Stromal cell of bone marrow (primary cell): ENCODE measurements at places on chromosomes 7 and 10.

DNA sequence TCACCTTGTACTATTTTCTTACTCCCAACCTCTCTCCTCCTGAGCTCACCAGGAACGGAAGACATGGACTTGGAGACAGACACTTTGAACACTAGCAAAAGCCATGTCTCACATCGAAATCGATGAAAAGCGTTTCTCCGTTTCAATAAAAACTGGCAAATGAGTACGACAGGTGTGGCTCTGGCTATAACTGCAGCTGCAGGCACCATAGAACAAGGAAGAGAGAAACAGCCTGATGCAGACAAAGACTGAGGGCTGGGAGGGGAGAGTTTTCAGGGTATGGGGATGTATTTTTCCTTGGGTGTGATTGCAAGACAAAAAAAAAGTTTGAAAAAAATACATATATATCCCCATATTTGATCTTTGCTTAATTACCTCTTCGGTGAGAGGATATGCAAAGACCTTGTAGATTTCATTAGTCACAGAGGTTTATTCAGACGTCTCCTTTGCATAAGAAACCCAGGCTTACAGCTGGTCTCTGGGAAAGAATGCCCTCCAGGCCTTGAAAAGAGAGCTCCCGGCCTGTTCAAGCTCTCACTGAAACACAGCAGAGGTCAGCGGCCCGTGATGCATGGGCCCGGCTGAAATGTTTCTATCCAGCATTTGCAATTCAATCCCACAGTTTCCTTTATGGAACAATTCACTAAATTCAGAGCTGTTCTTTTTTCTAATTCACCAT lies 63.1 kb downstream of the TLL2 start:
- no peak for DNase-seq

DNA sequence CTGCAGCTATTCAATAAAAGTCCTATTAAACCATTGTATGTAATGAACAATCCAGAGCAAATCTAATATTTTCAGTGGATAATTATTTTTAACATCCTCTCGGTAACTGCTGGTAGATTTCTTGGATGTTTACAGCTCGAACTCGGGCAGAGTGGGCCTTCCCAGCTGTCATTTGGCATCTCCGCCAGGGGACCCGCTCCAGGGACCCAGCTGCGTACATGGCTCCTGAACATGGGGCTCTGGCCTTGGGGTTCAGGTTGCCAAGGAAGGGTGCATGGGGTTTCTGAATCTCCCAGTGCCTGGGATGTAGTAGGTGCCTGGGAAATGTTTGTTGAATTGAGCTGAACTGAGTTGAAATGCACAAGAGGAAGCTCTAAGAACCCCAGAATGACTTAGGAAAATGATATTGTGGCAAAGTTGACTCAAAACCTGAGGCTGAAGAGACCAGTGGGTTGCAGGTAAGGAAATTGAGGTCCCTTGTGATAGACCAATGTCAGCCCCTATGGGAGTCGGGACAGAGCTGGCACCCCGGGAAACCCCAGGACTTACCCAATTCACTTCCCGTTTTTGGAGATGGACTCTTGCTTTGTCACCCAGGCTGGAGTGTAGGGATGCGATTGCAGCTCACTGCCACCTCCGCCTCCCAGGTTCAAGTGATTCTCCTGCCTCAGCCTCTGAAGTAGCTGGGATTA lies 228.4 kb downstream of the CUX1 start:
- DNase-seq: no peak

GRCh38 chr7:135175931-135176330 lies 5.4 kb upstream of the CYREN start:
- DNase-seq: no peak

- no peak for DNase-seq
These were observed 2.5 kb downstream of the P4HA1 start for GRCh38 chr10:73093922-73094850.

GRCh38 chr7:114852293-114852692 lies 69.6 kb upstream of the MDFIC start:
- no peak for DNase-seq

GRCh38 chr10:19049567-19049966 lies 966 bp downstream of the MALRD1 start:
- no peak for DNase-seq

GRCh38 chr7:128236924-128237586 lies 4.0 kb upstream of the LEP start:
- DNase-seq: peak; percentile 93

DNA sequence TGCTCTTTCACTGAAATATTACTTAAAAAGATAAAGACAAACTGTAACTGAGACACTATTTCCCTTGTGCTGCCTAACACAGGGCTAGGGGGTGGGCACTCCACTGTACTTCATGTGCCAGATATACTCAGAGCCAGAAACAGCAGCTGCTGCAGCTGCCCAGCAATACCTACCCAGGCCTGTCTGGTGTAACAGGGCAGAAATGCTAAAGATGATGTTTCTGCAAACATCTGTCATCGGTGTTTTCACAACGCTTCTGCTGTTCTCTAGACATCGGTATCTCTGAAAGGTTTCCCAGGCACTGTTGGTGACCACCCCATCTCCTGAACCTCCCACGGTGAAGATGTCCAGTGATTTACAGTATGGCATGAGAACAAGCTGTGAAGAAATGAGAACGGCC lies 42.7 kb downstream of the LAMB1 start:
- DNase-seq: no peak

DNA sequence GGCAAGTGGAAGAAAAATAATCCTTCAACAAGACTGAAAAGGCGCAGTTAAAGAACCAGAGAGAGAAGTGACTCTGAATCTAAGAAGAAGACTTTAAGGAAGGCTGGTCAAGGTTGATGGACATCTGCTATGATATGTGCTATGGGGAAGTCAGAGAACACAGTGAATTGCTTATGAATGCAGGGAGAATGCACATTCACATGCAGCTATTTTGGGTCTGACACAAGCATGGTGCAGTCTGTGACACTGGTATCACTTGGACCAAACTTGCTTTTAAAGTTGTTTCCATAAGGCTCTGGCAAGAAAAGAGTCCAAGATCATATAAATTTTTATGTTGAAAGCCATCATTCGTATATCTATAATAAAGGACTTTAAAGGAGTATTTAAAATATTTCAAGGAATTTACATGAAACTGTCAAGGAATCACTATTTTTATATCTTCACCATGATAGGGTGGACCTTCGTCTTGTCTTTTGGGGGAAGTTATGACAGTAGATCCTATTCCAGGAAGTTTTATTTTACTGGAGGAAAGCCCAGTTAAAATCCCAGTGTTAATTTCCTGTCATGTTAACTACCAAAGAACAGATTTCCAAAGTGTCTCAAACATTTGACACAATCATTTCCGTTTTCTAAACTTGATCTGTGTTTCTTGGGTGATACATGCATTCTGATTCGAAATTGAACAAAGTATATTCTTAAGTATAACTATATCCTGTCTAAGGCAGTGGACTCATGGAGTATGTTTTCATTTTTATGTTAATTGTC lies 239.6 kb downstream of the SDK1 start:
- no peak for DNase-seq

GRCh38 chr10:122127943-122128342 lies 139.0 kb downstream of the TACC2 start:
- DNase-seq: no peak

DNA sequence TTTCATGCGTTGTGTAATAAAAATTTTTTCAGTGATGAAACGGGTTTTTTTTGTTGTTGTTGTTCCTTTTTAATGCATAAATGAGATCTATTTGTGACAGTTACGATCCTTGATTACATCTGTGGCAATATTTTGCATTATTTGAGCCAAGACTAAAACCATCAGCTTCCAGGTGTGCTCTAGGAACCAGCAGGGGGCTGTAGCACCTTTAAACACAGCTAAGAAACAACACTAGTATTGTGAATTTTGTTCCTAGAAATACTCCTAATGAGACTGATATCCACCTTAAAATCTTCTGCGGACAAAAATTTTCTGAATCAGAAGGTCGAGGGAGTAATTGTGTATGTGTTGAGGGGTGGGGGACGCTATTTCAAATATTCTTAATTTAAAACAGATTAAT lies 52.6 kb downstream of the FGFBP3 start:
- DNase-seq: no peak

- DNase-seq: no peak
These were observed 55.2 kb upstream of the GSDME start for GRCh38 chr7:24812305-24812945.

DNA sequence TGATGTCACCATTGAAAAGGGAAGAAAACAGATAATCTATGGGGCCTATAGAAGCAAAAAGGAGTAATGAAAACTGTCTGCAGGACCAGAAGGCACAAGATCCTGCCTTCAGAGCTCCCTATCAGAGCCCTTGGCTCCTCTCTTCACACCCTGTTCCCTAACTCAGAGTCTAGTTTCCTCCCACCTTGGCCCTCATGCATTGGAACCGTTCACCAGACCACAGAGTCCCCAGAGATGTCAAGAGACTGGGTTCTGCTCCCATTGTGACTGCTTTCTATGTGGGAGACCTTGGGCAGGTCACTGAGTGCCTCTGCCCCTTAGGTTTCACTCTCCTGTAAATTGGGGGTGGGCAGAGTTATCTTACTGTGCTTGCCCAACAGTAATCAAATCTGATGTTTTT lies 80.1 kb upstream of the RPA3 start:
- DNase-seq: no peak

DNA sequence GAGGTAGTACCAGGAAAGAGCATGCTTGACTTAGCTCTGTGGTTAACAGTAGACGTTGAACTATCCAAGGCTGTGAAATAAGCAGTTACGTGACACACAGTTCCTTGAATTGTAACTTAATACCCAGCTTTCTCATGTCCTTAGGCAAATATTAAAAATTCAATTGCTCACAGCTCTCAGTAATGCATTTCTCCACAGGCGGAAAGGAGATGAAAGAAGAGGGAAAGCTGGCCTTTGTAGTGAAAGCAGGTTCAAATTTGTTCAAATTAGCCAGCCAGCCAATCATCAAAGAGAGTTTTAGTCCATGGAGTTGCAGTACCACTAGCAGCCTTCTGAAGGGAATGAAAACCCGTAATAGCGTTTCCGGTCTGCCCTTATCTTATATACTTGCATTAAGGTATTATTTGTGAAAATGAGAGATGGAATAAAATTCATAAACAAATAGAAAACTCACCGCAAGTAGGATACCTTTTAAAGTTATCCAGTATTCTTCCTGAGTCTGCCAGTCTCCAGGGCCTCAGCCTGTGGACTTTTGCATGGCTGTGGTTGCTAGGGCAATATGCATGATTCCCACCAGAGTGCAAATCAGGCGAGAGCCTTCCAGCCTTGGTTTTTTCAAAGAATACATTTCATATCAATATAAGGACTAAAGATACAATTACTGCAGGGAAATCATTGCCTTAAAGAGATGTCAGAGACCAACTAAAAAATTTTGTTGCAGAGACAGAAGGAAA lies 795.5 kb downstream of the TNS3 start:
- peak; percentile 70 for DNase-seq

DNA sequence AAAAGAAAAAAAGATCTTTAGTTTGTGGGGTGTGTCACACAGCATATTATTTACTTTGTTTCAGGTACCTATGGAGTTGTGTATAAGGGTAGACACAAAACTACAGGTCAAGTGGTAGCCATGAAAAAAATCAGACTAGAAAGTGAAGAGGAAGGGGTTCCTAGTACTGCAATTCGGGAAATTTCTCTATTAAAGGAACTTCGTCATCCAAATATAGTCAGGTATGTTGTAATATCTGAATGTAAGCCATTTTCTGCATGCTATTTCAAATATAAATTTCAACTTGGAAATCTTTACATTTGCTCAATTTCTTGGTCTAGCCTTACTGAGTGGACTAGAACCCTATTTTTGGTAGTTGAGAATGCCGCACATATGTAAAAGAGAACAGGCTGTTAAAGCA lies 6.4 kb downstream of the CDK1 start:
- DNase-seq: no peak

GRCh38 chr7:23981314-23981713 lies 271.3 kb downstream of the STK31 start:
- DNase-seq: no peak

- DNase-seq: peak; percentile 23
These were observed 28.2 kb downstream of the SKIDA1 start for GRCh38 chr10:21497177-21497807.

- no peak for DNase-seq
These were observed 33.0 kb downstream of the PLEKHA1 start for GRCh38 chr10:122407375-122408125.

DNA sequence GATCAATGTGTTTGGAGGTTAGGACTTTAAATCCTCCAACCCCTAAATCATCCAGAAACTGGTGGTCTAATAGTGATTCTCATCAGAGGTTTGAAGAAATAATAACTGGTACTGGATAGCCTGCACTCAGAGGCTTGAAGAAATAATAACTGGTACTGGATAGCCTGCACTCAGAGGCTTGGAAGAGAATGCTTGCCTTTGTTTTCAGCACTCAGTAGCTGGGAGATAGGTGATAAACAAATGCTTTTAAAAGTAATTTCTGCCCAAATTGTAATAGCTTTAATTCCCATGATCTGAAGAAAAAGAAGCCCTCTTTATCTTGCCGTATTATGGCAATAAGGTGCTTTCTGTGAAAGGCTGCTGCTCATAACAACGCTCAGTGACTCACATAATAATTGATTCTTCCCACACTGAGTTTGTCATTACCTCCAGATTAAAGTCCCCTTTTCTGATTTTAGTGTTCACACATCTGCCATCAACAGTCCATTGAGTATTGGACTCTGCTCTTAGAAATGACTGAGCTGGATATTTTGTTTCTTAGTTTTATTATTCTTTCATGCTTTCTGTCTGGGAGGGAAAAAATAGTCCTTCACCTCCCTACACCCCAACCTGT lies 112.3 kb upstream of the PHYHIPL start:
- DNase-seq: no peak

GRCh38 chr7:156943091-156944041 lies 6.1 kb upstream of the NOM1 start:
- DNase-seq: no peak

- DNase-seq: no peak
These were observed 19.1 kb downstream of the ATOH7 start for GRCh38 chr10:68212721-68213352.

DNA sequence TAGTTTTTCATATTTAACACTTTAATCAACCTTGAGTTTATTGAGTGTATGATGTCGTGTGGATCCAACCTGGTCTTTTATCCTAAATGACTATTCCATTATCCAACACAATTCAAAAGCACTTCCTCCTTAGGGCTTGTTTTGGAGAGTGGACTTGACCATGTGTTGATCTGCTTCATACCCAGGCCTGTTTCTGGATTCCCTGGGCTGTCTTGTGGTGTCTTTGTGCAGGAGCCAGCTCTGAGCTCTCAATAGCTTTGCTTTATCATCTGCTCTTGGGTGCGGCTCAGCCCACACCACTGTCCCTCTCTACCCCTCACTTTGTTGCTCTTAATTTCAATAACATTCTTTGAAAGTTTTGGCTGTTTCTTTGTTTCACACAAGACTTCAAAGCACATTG lies 70.9 kb upstream of the CHST15 start:
- DNase-seq: no peak

DNA sequence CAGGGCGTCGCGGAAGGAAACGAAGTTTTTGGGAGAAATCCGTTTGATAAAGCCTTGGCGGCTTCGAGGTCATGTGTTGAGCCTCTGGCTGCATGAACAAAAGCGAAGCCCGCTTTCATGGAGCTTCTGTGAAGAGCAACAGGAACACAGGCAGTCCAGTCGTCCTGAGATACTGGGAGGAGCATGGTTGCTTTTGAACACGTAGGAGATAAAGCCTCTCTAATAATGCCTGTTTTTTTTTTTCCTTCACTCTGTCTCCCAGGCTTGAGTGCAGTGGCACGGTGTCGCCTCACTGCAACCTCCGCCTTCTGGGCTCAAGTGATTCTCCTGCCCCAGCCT lies 473 bp upstream of the ZNF32 start:
- DNase-seq: no peak

GRCh38 chr7:23284871-23285270 lies 14.3 kb upstream of the MALSU1 start:
- no peak for DNase-seq
